Stimulated activated CD4-positive, alpha-beta T cell treated with anti-CD3 and anti-CD28 coated beads, TNF-alpha, amount 100 ng/mL, for 24 hours (primary cell): ENCODE measurements at places on chromosomes 2 and 18.

GRCh38 chr2:75012080-75012479 lies 53.6 kb downstream of the POLE4 start:
- DNase-seq = no peak

DNA sequence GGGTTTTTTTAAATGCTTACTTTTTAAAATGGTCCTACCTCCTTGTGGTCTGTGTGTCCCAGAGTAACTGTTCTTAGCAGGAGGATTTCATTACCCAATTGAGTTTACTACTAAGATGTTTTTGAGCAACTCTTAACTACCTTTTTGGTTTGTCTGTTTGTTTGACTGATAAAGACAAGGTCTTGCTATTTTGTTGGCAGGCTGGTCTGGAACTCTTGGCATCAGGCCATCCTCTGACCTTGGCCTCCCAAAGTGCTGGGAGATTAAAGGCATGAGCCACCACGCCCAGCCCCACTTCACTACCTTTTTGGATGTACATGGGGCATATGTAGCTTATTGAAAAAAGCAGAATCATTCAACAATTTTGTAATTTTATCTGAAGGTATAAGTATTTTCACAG lies 14.9 kb downstream of the MRPS9 start:
- DNase-seq = no peak

DNA sequence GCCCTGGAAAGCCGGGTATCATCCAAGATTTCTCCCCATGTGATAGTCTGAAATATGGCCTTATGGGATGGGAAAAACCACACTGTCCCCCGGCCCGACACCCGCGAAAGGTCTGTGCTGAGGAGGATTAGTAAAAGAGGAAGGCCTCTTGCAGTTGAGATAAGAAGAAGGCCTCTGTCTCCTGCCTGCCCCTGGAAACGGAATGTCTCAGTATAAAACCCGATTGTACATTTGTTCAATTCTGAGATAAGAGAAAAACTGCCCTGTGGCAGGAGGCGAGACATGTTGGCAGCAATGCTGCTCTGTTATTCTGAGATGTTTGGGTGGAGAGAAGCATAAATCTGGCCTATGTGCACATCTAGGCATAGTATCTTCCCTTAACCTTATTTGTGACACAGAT lies 26.8 kb downstream of the RUFY4 start:
- no peak for DNase-seq

DNA sequence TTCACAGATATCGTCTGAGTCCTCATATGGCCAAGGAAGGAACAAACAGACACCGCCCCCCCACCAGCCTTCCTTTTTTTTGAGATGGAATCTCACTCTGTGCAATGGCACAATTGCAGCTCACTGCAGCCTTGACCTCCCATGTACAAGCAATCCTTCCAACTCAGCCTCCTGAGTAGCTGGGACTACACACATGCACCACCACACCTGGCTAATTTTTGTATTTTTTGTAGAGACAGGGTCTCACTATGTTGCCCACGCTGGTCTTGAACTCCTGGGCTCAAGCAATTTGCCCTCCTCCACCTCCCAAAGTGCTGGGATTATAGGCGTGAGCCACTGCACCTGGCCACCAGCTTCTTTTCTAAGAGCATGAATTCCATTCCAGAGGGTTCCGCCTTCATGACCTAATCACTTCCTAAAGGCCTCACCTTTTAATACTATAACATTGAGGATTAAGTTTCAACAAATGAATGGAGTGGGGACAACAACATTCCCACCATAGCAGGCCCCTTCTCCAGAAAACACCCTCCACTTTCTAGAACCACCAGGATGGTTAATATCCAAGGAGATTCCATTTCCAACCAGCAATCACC lies 2.2 kb upstream of the TMBIM1 start:
- no peak for DNase-seq

- no peak for DNase-seq
These were observed 19.5 kb upstream of the ID2 start for GRCh38 chr2:8662239-8662879.

GRCh38 chr2:158511706-158512105 lies 55.0 kb downstream of the PKP4 start:
- DNase-seq = no peak
